ENCODE measurements at places on chromosomes 5 and 9. TPM values are rescaled to one million over a fixed set of nuclear protein-coding genes. Genes with fewer than 3 reads are reported as not detected.
A peak's percentile ranks its signal among the peaks of the same experiment; 100 is the strongest.

The HK3 gene
- total RNA-seq: 24.0 TPM

The ST6GALNAC4 gene
- 45.7 TPM for total RNA-seq

The TMED7 gene
- 76.5 TPM for total RNA-seq

The PCDHA13 gene
- 1.3 TPM for total RNA-seq

The CTSV gene
- total RNA-seq: 0.42 TPM

The C5orf58 gene
- not detected for total RNA-seq

The GFPT2 gene
- total RNA-seq: 36.1 TPM

The GRM6 gene
- not detected for total RNA-seq

The DIPK1B gene
- 5.4 TPM for total RNA-seq

The PCDHB10 gene
- total RNA-seq: 5.7 TPM

The PCDHB5 gene
- 15.5 TPM for total RNA-seq

The GPX3 gene
- total RNA-seq: 4,800 TPM

The SLC46A2 gene
- total RNA-seq: 0.22 TPM

GRCh38 chr9:94480205-94480604 is 74.7 kb upstream of the PCAT7 start:
- DNase-seq: no peak

- DNase-seq: no peak
Observed at GRCh38 chr5:64947801-64948200, 179.1 kb downstream of the CWC27 start.

DNA sequence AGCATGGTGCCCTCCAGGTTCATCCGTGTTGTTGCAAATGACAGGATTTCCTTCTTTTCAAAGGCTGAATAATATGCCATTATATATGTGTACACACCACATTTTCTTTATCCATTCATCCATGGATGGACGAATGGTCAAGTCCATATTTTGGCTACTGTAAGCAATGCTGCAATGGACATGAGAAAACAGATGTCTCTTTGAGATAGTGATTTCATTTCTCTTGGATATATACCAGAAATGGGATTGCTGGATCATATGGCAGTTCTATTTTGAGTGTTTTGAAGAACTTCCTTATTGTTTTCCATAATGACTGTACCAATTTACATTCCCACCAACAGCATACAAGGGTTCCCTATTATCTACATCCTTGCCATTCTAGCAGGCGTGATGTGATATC is 67.9 kb downstream of the TEK start:
- DNase-seq: no peak

GRCh38 chr9:15086778-15087324 is 176.6 kb upstream of the FREM1 start:
- DNase-seq: no peak

- no peak for DNase-seq
Observed at GRCh38 chr5:36661456-36662220, 55.2 kb downstream of the SLC1A3 start.

DNA sequence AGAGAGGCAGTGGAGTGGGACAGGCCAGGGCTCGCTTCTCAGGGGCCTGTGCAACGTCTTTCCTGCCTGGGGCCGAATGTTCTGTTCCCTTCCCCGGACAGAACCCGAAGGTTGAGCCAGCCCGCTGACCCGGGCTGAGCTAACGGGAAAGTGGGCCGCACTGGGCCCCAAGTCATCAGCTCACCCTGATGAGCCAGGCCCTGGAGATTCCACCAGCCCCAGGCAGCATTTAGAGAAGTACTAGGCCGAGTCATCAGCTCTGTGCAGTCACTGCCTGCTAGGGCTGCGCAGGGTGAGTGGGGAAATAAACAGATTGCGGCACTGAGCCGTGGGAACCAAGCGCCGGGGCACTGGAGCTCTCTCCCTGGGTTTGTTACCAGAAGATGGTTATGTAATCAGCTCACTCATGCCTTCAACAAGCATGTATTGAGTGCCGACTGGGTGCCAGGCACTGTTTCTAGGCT is 29.1 kb upstream of the DUSP1 start:
- peak; percentile 38 for DNase-seq

GRCh38 chr9:36463467-36463866 is 63.4 kb upstream of the RNF38 start:
- no peak for DNase-seq

DNA sequence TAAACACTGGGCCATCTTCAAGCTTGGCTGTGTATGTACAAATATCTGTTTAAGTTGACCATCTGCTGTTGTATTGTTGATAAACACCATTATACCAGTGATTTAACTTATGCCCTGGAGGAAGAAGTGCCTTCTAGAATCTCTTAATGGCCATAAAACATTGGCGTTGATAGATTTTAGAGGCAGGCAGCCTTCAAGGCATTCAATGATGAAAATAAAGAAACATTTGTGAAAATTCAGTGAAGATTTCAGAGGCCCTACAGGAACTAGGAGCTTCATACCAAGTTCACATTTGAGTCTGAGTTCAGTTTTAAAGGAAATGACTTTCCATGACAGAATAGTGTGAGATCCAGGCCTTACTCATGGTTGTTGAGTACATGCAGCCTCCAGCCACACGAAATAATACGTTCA is 52.2 kb downstream of the MAP1B start:
- no peak for DNase-seq

GRCh38 chr5:149775785-149776184 is 45.7 kb downstream of the PPARGC1B start:
- no peak for DNase-seq

- peak; percentile 69 for DNase-seq
Observed at GRCh38 chr9:134689321-134690181, 47.9 kb downstream of the COL5A1 start.

- no peak for DNase-seq
Observed at GRCh38 chr5:80597500-80597899, 27.4 kb upstream of the ANKRD34B start.

Data from tibial nerve (tissue), 4 donors.